Astrocyte of the spinal cord (primary cell): ENCODE measurements at places on chromosomes 12 and 14.

DNA sequence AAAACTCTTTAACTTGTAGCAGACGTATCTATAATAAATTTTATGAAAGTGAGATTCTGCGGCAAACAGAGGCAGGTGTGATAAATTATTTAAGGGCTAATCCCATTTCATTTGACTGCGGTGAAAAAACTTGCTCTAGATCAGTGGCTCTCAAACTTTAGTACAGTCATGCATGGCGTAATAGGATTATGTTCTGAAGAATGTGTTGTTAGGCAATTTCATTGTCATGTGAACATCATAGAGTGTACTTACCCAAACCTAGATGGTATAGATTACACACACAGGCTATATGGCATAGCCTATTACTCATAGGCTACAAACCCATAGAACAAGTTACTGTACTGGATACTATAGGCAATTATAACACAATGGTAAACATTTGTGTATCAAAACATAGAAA lies 83.7 kb downstream of the HEATR5A start:
- DNase-seq = no peak

- DNase-seq = no peak
Measured at GRCh38 chr12:70854138-70854537, 66.4 kb downstream of the PTPRR start.

GRCh38 chr12:33047666-33048065 lies 151.1 kb upstream of the PKP2 start:
- DNase-seq = no peak

DNA sequence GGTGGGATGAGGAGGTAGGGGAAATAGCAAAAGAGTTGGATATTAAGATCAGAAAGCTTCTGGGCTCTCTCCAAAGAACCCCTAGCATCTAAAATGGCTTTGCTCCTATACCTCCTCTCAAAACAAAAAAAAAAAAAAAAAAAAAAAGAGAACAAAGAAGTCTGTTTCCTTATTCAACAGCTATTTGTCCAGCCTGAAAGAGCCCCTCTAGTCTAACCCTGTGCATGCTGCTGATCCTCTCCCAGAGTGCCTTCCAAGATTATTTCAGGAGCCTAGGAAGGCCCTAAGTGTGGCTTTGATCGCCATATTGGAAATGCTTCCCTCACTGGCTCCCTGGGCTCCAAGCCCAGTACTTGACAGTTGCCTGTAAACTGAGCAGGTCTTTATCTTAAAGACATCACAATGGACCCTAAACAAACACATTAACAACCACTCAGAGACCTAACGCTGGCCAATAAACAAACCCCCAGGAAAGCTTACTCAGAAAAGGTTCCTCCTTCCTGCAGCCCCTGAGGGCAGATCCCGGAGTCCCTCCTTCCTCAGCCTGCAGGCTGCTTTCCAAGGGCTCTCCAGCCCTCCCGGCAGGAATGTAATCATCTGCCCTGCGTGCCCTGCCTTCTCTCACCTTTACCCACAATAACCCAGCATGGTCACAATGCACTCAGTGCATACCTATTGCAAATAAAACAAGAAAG lies 17.4 kb upstream of the COL2A1 start:
- no peak for DNase-seq

DNA sequence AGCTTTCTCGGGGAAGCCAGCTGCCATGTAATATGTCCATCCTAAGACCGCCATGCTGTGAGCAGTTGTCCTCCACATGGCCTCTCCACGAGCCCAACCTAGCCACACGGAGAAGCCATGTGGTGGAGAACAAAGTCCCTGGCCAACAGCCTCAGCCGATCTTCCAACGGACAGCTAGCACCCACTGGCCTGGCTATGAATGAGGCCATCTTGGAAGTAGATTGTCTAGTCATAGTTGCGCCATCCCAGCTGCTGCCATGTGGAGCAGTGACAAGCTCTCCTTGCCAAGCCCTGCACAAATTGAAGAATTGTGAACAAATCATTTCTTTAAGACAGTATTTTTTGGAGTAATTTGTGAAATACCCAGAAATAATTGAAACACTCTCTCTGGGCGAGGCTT lies 49.3 kb upstream of the USP44 start:
- no peak for DNase-seq
